ENCODE measurements at places on chromosomes 3 and 15.

- DNase-seq = no peak
Measured at GRCh38 chr15:85490856-85491255, 110.5 kb downstream of the AKAP13 start.

GRCh38 chr15:101283931-101284330 lies 6.6 kb upstream of the SELENOS start:
- no peak for DNase-seq

GRCh38 chr3:25555695-25556437 lies 108.8 kb downstream of the TOP2B start:
- no peak for DNase-seq

GRCh38 chr3:133757701-133758567 lies 11.7 kb downstream of the TF start:
- DNase-seq = no peak

DNA sequence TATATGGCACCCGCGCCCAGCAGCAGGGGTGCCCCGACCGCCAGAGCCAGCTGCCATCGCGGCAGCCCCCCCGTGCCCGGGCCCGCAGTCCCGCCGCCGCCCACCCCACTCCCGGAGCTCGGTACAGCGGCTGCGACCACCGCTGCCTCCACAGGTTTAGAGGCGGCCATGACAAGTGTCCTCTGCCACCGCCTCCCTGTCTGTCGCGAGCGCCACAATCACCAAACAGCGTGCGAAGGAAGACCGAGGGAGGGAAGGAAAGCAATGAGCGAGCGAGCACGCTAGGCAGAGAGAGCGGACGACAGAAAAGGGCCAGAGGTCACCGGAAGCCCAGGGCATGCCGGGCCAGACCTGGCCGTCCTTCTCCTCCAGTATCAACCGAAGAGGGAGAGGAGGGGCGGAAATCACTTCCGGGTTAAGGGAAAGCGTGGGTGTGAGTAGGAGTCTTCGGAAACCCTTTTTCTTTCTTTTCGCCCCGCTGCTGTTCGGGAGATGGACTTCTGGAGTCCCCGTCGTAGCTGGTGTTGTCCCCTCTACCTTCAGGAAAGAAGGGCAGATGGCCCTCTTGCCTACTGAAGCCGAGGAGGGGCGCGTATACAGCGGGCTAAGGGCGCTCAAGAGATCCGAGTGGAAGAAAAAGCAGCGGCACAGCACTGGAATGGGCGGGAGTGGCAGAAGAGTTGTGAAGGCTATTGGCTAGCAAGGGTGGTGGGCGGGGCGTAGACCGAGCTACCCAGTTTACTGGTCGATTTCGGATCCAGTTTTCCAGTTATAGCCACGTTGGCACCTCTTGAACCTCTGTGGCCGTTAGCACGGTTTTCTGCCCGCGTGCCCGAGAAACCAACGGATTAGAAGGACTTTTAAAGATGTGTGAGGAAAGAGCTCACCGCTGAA lies at the start of the genes LNP1 and TOMM70:
Gene LNP1, plus strand, starts transcription at position 760 of the 894 bp plus-strand sequence. CDS start 28,191 bp downstream, outside the sequence.
Gene TOMM70, minus strand, starts transcription at position 310 of the 894 bp plus-strand sequence. Its CDS starts 140 bp downstream, at position 170.
- peak; percentile 98 for DNase-seq

DNA sequence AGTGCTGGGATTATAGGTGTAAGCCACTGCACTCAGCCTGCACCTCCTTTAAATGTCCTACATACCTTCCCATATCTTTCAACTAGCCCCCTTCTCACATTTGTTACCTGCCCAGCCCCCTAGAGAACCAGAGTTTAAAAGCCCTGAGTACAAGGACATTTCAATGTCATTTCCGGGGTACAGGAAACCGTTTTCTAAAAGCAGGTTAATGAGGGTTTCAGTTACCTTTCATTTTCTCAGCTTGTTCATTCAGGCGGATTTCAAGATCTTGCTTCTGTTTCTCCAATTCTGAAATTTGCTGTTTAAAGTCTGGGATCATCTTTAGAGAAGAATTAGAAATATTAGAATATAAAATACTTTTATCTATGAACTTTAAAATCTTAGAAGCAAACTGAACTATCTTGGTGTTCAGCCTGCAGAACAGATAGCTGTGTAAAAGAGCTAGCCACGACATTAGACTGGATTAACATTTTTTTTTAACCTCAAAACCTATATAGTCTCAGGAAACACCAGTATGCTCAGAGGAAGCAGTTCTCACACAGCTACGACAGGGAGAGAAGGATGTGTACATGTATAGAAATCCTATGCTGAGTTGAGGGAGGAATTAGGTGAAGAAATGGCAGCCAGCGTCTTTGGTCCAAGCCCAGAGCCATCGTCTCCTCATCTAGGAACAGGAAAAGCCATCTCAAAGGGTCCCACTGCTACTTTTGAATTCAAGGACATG lies 29.9 kb upstream of the GNB5 start:
- DNase-seq = no peak

- DNase-seq = no peak
Measured at GRCh38 chr3:171743327-171744157, 66.7 kb downstream of the PLD1 start.

- no peak for DNase-seq
Measured at GRCh38 chr3:197218210-197218609, 80.2 kb downstream of the DLG1 start.

DNA sequence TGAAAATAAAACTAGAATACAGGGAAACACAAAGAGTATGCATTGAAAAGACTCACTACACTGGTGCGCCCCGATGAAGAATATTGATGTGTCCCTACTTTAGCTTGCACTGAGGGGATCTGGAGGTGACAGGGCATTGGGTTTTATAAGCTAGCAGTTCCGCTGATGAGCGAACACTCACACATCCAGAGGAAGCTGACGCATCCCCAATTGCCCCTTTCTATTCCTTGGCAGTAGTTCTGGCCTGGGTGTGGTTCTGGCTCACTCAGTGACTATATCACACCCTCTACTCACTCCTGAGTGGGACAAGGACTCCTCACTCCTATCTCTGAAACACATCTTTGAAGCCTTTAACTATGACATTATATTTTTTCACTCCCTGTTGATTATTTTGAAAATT lies 71.0 kb downstream of the B3GNT5 start:
- no peak for DNase-seq

GRCh38 chr15:40808861-40809450 lies 1.7 kb upstream of the DNAJC17 start:
- DNase-seq = no peak

DNA sequence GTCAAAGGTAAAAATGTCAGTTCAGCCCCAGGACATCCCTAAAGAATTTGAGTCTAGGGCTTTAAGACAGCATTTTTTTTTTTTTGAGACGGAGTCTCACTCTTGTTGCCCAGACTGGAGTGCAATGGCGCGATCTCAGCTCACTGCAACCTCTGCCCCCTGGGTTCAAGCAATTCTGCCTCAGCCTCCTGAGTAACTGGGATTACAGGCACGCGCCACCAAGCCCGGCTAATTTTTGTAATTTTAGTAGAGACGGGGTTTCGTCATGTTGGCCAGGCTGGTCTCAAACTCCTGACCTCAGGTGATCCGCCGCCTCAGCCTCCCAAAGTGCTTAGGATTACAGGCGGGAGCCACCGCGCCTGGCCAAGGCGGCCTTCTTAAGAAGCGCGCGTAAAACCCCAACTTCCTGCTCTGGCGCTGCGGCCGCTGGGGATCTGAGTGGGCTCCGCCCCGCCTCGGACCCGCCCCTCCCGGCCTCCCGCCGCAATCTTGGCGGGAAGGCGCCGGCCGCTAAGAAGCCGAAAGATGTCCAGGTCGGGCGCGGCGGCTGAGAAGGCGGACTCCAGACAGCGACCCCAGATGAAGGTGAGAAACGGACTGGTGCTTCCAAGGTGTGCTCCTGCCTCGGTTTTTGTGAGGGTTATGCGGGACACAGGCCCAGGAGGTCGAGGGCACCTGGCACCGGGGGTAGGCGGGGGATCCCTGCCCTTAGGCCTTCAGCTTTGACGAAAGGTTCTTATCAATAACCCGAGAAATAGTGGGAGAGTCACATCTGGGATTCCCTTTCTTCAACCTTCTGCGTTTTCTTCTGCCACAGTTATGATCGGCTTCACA lies at the start of gene WDR76:
Gene WDR76, plus strand, starts transcription at position 495 of the 834 bp plus-strand sequence. Its CDS starts 31 bp downstream, at position 526.
- peak; percentile 88 for DNase-seq

DNA sequence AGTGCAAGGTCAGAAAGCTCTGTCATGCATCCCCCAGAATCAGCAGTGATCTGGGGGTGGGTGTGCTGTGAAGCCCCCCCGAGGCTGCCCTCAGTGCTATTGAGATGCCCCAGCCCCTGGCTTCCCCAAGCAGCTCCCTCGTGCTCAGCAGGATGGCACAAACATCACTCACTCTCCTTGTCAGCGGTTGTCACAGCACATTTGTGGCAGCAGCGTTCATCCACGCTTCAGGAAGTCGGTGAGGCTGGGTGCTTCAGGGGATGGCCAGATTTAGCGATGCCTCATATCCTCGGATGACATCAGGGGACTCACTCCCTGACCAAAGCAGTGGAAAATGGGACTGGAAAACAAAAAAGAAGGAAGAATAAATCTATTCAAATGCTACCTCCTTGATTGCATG lies 54.4 kb upstream of the SLC6A11 start:
- no peak for DNase-seq

GRCh38 chr3:125337506-125337905 lies 37.6 kb downstream of the ZNF148 start:
- no peak for DNase-seq

- DNase-seq = no peak
Measured at GRCh38 chr3:17044855-17045254, 160.1 kb downstream of the PLCL2 start.
